LNCaP clone FGC (cell line): ENCODE measurements at places on chromosomes 5 and 9.

GRCh38 chr5:35656721-35657120 lies 39.1 kb downstream of the SPEF2 start:
- no peak for DNase-seq

- DNase-seq, result no peak
Measured at GRCh38 chr5:169429044-169429443, 128.1 kb upstream of the SLIT3 start.

DNA sequence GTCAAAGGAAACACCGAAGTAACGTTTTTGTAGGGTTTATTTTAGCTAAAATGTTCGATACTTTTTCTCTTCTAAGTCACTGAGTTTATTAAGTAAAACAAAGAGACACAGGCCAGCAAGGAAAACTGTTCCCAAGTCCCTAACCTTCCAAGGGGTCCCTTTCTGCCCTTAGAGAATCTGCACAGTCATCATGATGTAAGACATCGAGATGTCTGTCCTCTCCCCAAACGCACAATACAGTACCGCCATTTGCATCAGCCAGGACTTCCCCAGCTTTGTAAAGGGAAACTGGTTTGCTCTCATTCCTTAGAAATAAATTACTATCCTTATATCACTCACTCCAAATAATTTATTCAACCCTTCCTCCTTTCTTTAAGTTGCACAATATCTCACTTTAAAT lies 89.3 kb downstream of the MARCHF11 start:
- DNase-seq, result no peak

GRCh38 chr5:133290669-133291240 lies 238.9 kb downstream of the HSPA4 start:
- no peak for DNase-seq
